ENCODE measurements at places on chromosomes 16 and 17. TPM values are rescaled to one million over a fixed set of nuclear protein-coding genes. Genes with fewer than 3 reads are reported as not detected.

The C17orf67 gene
- 0.84 TPM for total RNA-seq

The KRTAP9-8 gene
- total RNA-seq: not detected

The SDR42E1 gene
- 17.4 TPM for total RNA-seq

The PDE6G gene
- not detected for total RNA-seq

All from HCT116 (cell line).